ENCODE measurements at places on chromosomes 6 and 20. TPM values are rescaled to one million over a fixed set of nuclear protein-coding genes. Genes with fewer than 3 reads are reported as not detected.

DNA sequence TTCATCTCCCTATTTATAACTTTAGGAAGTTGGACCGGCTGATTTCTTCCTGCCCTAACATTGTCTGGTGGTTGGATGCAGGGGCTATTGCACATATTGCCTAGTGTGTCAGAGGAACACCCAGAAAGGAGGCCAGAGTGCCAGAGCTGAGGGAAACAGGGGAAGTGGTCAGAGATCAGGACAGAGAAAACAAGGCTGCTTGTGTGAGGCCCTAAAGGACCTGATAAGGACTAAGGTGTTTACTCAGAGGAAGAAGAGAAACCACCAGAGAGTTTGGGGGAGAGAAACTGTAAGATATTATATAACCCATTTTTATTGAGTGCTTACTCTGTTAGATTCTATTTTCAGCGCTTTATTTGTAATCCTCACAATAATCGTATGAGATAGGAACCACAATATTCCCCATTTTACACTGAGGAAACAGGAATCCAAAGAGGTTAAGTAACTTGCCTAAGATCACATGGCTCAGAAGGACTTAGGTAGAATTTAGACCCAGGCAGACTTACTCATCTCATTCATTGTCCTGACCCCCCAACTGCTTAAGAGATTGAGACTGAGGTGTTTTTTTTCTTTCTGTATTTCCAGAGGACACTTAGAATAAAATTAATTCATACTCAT lies 54.0 kb upstream of the REV3L start:
- H3K36me3 ChIP-seq, result no peaks in the 10 kb centered on the region
- no peak overlapping the region for H3K27ac ChIP-seq
- H3K27me3 ChIP-seq, result no peaks in the 10 kb centered on the region
- H3K4me1 ChIP-seq, result peaks cover 13% of the 10 kb centered on the region
- peak; percentile 43 for DNase-seq

TAF11 gene
- total RNA-seq, result 27.8 TPM

DNA sequence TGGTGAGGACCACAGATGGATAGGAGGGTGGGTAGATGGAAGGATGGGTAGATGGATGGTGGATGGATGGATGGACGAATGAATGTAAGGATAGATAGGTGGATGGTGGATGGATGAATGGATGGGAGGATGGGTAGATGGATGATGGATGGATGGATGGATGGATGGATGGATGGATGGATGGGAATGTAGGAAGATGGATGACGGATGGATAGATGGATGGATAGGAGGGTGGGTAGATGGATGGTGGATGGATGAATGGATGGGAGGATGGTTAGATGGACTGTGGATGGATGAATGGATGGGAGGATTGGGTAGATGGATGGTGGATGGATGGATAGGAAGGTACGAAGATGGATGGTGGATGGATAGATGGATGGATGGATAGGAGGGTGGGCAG lies 51.1 kb downstream of the BPIFB1 start:
- H3K4me3 ChIP-seq, result no peak overlapping the region
- H3K4me1 ChIP-seq, result no peaks in the 10 kb centered on the region
- no peak for DNase-seq
- no peaks in the 10 kb centered on the region for H3K36me3 ChIP-seq

DNA sequence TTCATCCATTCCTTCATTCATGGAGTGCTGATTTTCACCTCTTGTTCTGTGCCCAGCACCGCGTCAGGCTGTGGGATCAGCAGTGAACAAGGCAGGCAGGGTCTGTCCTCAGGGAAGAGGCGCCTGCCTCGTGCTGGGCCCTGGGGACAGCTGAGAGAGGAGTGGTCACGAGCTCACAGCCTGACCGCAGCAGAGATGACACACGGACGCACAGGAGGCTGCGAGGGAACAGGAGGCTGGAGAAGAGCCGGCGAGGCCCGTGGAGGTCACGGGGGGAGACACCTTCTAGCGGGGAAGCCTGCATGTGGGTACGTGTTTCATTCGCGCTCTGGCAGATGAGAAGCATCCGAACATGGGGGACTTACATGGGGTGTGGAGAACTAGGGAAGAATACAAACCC lies 27.5 kb downstream of the PXDC1 start:
- no peaks in the 10 kb centered on the region for H3K27me3 ChIP-seq
- DNase-seq, result no peak
- peaks cover 28% of the 10 kb centered on the region for H3K36me3 ChIP-seq
- no peak overlapping the region for H3K4me3 ChIP-seq

DNA sequence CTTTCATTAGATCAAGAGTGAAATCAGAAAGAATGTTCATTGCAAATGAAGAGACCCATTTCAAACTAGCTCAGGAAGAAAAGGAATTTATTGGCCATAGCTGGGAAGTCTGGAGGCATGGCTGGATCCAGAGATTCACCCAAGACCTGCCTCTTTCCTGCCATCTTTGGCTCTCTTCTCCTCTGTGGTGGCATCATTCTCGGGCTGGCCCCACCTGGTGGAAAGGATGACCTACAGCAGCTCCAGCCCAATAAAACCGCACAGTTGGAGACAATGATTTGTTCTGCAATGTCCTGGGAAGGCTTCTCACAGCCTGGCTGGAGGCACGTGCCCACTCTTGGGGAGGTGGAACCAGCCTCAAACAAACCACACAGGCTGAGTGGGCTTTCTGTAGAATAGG lies 18.1 kb upstream of the FERMT1 start:
- no peak for DNase-seq
- no peaks in the 10 kb centered on the region for H3K36me3 ChIP-seq
- H3K4me1 ChIP-seq, result no peaks in the 10 kb centered on the region
- no peak overlapping the region for H3K27ac ChIP-seq
- H3K4me3 ChIP-seq, result no peak overlapping the region
- no peaks in the 10 kb centered on the region for H3K27me3 ChIP-seq

DNA sequence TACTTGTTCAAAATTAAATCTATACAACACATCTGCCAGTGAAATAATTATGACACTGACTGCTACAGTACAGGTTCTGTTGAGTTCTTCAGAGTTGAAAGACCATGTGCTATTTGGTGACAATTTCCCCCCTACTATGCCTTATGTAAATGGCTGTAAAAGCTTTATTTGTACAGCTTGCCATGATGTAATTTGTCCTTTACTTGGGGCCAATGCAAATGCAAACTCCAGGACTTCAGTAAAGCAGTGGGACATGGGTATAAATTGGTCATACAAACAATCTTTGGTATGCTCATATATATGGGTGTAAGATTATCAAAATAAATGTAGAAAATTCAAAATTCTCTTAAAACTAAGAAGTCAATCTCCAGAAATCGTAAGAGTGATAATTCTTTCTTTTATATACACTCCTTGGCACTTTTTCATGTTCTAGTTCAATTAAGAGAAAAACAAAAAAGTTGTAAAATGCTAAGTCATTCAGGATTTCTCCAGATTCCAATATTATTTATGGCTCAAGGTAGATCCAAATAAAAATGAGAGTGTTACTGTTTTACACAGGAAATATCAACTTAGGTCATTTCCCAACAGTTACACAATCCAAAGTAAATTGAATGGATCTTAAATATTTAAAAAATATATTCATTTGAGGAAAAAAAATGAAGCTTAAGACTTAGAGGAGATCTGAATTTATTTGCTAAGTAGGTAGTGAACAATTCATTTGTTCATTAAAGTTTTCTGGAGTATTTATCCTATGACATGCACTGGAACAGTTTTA lies 1310.5 kb upstream of the CITED2 start:
- H3K27ac ChIP-seq, result no peak overlapping the region
- no peak overlapping the region for H3K4me3 ChIP-seq
- H3K36me3 ChIP-seq, result no peaks in the 10 kb centered on the region
- no peak for DNase-seq

DNA sequence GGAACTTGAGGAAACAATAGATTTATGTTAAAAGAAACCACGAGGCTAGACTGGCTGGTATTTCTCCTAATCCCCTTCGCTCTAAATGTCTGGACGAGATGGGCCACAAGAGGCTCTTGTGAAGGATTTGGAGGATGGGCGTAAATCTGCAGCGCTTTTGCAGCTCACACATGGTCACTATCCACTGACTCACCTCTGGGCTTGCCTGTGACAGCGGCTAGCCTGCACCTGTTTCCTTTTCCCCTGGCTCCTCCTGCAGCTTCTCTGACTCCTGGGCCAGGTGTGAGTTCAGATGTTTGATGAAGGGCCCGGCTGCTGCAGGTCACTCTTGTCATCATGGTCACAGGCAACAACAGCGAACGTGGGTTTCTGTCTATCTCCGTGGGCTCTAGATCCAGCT lies 629.4 kb downstream of the CBLN4 start:
- H3K27ac ChIP-seq, result no peak overlapping the region
- no peak for DNase-seq
- H3K36me3 ChIP-seq, result no peaks in the 10 kb centered on the region
- no peaks in the 10 kb centered on the region for H3K4me1 ChIP-seq
- no peaks in the 10 kb centered on the region for H3K27me3 ChIP-seq

DNA sequence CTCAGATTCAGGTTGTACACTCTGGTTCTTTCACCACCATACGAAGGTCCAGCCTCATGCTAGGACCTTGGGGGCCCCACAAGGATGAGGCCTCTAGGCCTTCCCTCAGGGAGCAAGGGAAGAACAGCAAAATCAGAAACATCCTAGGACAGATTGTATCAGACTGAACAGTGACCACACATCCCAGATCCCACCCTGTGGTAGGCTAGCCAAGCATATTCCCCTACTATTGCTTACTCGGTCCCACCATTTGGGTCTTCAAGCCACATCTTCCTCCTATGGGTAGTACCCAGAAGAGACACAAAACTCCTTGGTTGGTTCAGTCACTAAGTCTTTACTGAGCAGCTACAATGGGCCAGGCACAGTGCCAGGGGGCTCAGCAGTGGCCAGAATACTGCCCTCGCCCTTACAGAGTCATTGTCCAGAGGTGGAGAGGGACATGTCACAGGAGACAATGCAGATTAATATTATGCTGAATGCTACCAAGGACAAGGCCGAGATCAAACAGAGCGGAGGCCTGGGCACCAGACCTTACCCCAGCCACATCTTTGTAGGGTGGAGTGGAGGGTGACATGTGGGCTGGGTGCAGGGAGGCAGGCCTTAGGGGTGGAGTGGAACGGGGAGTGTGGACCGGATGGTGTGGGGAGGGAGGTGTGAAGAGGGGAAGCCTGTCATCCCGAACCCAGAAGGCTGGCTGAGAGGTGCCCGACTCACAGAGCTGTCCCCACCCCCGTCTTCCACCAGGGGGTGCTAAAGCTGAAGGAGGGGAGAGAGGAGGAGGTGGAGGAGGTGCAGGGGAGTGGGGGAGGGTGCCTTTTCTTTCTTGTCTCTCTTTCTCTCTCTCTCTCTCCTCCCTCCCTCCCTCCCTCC lies 6.8 kb upstream of the MAPK13 start:
- no peak overlapping the region for H3K4me3 ChIP-seq
- peaks cover 29% of the 10 kb centered on the region for H3K4me1 ChIP-seq
- DNase-seq, result peak; percentile 94
- H3K27ac ChIP-seq, result peak overlapping the region; percentile 6

DNA sequence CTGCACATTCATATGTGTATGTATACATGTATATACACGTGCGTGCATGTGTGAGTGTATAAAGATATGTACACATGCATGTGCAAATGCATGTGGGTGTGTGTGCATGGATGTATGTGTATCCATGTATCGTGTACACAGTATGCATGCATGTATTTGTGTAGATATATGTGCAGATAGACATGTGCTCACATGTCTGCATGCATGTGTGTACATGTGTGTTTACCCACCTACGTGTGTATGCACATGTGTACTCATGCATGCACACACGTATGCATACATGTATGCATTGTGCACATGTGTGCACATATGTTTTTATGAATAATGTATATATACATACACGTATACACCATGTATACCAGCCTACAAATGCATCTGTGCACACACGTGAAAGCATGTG lies 80.3 kb upstream of the ZNF322 start:
- no peaks in the 10 kb centered on the region for H3K4me1 ChIP-seq
- no peak for DNase-seq
- H3K36me3 ChIP-seq, result no peaks in the 10 kb centered on the region
- peaks cover 16% of the 10 kb centered on the region for H3K27me3 ChIP-seq
- H3K4me3 ChIP-seq, result no peak overlapping the region

DNA sequence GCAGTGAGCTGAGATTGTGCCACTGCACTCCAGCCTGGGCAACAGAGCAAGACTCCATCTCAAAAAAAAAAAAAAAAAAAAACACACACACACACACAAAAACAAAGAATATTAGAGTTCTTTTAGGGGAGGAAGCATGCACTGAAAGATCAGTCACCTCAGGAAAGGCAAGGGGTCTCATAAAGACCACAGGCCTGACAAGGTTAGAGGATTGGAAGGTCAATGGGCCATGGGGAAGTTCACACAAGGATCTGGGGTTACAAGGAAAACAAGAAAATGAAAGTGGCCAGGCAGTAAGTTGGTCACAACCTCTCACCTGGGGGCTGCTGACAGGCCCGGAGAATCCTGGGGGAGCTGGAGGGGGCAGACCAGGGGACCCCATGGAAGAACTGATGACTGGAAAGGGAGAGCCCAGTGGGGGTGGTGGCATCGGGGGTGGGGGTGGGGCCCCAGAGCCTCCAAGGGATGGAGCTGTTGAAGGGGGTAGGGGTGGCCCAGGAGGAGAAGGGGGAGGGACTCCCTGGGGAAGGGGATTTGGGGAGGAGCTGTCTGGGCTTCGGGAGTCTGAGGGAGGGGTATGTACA lies 1.5 kb downstream of the RXRB start:
- peak overlapping the region; percentile 96 for H3K4me3 ChIP-seq
- H3K4me1 ChIP-seq, result peaks cover 26% of the 10 kb centered on the region
- H3K27ac ChIP-seq, result no peak overlapping the region
- no peaks in the 10 kb centered on the region for H3K27me3 ChIP-seq
- peaks cover 54% of the 10 kb centered on the region for H3K36me3 ChIP-seq
- no peak for DNase-seq

EYA2 gene
- total RNA-seq, result 1.8 TPM

REM1 gene
- total RNA-seq, result 2.6 TPM

DNA sequence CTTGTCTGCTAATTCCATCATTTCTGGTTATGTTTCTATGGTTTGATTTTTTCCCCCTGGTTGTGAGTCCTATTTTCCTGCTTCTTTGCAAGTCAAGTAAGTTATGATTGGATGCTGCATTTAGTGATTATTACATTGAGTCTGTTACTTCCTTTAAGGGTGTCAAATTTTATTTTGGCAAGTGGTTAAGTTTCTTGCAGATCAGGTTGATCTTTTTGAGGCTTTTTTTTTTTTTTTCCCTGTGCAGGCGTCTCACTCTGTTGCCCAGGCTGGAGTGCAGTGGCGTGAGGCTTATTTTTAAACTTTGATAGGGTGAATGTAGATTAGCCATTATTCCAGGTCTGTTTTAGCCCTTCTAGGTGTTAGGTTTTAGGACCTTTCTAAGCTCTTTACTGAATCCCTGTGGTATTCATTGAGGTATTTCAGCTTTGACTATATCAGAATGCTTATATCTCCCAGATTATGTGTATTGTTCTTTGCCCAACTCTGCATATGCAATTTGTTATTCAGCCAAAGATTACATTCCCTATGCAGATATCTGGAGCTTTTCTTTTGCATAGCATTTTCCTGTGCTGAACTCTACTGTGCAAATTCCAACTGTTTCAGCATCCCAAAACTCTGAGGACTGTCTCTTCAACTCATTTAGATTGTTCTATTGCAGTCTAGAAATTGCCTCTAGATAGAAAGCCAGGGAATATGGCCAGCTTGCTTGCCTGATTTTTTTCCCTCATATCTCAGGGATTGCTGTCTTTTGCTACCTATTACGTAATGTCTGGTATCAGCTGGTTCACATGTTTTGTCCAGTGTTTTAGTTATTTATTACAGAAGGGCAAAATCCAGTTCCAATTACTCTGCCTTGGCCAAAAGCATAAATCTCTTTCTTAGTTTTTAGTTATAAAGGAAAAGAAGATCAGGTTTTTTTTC lies 113.3 kb downstream of the AFG1L start:
- DNase-seq, result no peak
- no peaks in the 10 kb centered on the region for H3K27me3 ChIP-seq
- H3K4me3 ChIP-seq, result no peak overlapping the region
- no peaks in the 10 kb centered on the region for H3K36me3 ChIP-seq
- H3K4me1 ChIP-seq, result peaks cover 11% of the 10 kb centered on the region

FAM83C gene
- total RNA-seq, result not detected

GRCh38 chr6:26604026-26604425 lies 7.3 kb downstream of the ABT1 start:
- H3K4me3 ChIP-seq, result no peak overlapping the region
- H3K4me1 ChIP-seq, result no peaks in the 10 kb centered on the region

All from adrenal gland (tissue), 19 donors.